ENCODE measurements at places on chromosomes 2 and 18.

- DNase-seq, result no peak
These were observed 12.5 kb upstream of the WDSUB1 start for GRCh38 chr2:159298967-159299366.

- no peak for DNase-seq
These were observed 139.5 kb upstream of the NDUFV2 start for GRCh38 chr18:8962855-8963635.

- no peak for DNase-seq
These were observed 268.5 kb downstream of the HAUS1 start for GRCh38 chr18:46372670-46373069.

DNA sequence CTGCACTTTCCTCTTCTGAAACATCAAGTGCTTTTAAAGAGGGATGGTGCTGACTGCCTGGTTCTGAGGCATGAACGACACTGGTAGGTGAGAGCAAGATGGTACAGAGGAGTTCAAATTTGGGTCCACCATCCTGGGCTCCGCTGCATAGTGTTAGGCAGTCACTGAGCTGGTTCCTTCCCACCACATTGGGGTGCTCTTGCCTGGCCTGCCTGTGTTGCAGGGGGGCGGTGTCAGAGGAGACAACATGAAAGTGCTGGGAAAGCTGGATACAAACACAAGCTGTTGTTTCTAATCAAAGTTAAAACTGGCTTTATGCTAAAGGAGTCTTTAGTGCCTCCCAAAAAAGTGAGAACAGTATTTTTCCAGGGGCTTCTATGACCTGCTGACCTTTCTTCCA lies 258.1 kb downstream of the GBX2 start:
- DNase-seq, result no peak

DNA sequence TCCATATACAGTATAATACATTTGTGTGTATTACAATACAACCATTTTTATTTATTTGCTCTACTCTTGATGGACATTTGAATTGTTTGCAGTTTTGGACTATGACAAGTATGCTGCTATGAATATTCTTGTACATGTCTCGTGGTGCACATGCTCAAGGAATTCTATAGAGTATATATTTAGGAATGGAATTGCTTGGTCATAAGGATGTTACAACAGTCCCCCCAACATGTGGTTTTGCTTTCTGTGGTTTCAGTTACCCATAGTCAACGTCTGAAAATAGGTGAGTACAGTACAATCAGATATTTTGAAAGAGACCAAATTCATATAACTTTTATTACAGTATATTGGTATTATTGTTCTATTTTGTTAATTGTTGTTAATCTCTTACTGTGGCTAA lies 24.1 kb upstream of the PLEKHM3 start:
- no peak for DNase-seq

- no peak for DNase-seq
These were observed 137.5 kb upstream of the RNF152 start for GRCh38 chr18:62030091-62030985.

DNA sequence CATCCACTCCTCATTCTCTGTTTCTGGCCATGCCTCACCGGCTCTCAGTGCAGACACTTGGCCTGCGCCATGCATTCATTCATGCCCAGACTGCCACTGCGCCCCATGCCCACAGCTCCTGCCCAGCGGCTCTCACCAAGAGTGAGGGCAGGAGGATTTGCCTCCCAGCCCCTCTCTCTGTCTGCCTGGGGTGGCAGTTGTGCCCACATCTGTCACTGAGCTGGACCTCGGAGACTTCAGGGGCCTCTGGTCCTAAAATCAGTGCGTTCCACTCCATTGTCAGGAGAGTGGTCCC lies 75.1 kb downstream of the CIB4 start:
- no peak for DNase-seq

DNA sequence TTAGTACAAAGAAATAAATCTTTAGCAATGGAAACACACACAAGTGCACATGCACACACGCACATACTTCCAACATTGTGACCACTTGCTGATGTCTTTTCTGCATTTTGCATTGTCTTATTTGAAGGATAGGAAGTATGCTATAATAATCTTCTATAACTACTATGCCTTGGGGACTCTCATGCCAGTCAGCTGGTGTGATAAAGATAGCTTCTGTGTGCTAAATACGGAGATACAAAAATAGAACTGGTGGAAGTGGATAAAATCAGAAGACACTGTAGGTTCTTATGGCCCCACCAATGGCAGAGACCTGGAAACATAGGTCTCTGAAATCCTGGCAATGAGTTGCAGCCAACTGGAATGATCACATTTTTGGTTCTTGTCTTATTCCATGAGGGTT lies 31.5 kb upstream of the RASGRP3 start:
- DNase-seq, result no peak

DNA sequence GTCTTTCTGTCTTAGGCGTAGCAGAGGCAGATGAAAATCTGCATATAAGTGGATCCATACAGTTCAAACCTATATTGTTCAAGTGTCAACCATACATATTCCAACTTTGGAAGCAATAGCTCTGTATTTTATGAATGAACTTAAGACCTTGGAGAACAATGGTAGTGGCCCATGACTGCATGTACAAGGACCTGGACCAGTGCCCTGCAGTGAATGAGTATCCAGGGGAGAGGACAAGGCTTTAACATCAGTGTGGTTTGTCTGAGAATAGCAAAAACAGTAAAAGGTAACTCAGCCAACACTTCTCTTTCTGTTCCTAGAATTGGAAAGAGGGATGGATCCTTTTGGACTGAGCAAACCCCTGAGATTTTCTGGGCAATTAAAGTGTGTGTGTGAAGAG lies 230.8 kb upstream of the LINC00305 start:
- no peak for DNase-seq

DNA sequence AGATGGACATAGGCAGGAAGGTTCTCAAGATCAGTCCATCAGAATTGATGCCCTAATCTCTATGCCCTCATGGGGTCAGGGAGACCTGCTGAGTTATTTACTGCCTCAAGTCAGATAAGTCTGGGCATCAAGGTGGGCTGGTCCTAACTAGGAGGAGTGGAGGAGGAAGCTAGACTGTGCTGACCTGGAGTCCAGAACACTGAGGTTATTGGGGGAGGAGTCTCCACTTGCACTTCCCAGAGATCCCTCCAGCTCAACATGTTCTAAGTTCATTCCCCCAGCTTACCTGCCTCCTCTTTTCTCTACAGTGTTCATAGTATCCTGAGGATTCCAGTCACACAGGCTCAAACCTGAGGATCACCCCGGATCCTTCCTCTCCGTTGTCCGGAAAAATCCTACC lies 19.3 kb downstream of the EVA1A start:
- no peak for DNase-seq

DNA sequence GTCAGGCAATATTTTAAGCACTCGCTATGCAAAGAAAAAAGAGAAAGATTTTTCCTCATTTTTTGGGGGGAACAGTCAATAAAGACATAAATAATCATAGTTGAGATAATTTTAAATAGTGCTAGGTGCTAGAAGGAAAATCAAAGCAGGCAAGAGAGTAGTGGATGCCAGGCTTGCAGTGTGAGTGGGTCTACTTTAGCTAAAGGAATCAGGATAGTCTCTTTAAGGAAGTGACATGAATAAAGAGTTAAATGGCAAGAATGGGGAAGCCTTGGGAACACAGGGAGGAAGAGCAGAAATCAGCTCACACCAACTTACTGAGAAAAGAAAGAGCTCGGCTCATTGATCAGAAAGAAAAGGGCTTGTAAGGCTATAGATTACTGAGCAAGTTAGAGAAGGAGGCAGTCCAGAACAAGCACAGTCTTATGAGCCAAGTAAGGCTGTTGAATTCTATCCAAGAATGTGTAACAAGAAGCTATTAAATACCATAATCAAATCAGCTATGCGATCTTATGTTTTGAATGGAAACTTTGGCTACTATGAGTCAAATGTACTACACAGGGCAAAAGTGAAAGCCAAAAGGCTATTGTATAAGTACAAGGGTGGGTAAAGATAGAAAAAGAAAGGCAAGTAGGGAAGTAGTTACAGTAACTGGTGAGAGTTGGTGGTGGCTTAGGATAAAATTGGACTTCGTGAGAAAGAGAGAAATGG lies 833.8 kb upstream of the PIK3C3 start:
- no peak for DNase-seq

GRCh38 chr2:70081221-70081620 lies 6.1 kb upstream of the PCBP1 start:
- DNase-seq, result no peak

DNA sequence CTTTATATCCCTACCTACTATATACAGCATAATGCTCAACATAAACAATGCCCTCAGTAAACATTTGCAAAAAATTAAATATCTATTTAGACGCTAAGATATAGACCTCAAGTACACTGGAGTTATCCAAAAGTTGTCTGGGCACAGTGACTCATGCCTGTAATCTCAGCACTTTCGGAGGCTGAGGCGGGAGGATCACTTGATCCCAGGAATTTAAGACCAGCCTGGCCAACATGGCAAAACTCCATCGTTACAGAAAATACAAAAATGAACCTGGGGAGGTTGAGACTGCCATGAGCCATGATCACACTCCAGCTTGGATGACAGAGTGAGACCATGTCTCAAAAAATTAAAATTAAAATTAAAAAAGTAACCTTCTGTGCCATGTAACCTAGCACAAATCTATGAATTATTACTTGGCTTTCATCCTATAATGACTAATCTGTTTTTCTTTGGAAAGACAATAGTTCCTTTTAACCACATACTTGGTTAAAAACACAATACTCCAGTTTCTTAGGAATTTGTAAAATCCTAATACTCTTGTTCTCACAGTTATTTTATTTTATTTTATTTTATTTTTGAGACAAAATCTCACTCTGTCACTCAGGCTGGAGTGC lies 6.7 kb upstream of the TNFAIP6 start:
- DNase-seq, result no peak

DNA sequence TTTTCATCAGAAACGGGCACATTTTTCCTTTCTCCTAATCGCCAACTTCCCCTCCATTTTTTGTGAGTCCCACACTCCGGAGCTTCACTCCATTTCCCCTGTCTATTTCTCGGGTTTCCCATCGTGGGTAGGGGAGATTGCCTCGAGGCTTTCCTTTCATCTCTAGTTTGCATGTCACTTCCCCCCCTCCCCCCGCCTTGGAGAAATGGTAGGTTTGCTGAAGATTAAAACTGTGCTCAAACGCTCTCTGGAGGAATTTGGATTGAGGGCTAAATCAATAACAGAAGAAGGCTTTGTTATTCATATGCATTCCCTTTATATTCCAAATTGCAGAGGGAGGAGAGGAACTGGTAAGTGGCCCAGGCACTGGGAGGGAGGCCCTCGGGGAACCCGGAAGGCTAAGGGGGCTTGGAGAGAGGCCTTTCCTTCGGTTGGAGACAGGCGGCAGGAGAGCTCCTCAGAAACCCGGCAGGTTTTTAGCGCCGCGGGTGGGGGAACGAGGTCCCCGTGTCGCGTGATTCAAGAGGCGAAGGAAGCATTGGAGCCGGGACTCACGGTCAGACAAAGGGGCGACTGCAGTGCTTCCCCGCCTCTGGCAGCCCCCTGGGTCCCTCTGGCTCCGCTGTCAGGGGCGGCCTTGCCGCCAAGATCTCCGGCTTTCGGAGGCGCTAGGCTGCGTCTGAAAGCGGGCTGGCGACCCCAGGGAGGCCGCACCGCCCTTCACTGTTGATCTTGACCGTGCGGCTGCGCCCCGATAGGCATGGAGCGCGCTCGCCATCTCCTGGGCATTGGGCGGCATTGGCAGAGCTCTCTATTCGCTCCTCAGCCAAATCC lies 2.4 kb upstream of the HOXD12 start:
- peak; percentile 84 for DNase-seq

DNA sequence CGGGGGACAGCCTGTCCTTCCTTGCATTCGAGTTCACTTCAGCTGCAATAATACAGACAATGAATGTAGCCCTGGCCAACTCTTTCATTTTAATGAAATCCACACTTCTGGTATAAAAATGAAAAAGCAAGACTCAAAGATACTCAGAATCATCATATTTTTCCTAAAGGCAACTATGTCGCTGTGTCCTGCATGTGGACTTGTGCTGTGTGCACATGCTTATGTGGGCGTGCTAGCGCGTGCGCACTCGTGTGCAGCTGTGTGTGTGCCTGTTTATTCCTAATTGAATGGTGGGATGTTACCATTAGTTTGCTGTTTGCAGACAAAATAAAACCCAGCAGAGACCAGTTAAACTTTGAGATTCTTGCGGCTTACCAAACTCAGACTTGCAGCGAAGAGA lies 49.6 kb downstream of the SMIM21 start:
- DNase-seq, result no peak

GRCh38 chr18:1244397-1245122 lies 339.9 kb downstream of the ADCYAP1 start:
- DNase-seq, result no peak

Data from SW480 (cell line).